ENCODE measurements at places on chromosomes 7 and 10.

DNA sequence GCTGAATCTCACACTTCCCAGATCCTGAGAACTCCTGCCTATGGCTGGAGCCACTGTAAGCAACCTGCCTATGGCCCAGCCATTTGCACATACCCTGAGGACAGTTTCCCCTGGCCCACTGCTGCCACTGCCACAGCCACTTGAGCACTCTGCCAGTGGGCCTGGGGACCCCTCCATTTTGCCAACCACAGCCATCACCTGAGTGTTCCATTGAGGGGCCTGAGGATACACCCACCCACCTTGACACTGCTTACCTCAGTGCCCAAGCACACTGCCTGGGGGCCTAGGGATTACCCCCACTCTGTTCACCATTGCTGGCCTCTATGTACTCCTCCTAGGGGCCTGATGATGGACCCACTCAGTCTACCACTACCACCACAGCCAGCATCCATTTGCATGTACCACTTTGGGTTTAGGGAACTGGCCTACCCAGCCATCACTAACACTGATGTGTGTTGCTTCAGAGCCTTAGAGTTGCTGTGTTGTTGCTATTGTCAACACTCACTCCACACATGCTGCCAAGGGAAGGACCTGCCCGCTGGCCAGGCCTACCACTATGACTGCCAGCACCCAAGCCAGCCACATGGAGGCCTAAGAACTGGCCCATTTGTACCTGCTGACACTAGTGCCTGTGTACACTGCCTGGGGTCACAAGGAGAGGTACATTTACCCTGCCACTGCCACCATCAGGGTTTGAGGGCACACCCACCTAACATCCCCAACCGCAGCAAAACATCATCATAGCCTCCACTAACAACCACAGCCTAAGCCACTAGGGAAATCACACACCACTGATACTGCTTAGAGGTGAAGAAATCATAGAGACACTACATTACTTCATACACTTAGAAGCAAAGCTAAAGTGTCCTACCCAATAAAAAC, 45.9 kb upstream of the ANTXRL start:
- DNase-seq: no peak

GRCh38 chr10:4931587-4931986, 31.6 kb upstream of the AKR1C1 start:
- no peak for DNase-seq

GRCh38 chr10:3902809-3903410, 117.9 kb upstream of the KLF6 start:
- DNase-seq: no peak

- no peak for DNase-seq
Measured at GRCh38 chr7:81007051-81007450, 88.2 kb upstream of the SEMA3C start.

DNA sequence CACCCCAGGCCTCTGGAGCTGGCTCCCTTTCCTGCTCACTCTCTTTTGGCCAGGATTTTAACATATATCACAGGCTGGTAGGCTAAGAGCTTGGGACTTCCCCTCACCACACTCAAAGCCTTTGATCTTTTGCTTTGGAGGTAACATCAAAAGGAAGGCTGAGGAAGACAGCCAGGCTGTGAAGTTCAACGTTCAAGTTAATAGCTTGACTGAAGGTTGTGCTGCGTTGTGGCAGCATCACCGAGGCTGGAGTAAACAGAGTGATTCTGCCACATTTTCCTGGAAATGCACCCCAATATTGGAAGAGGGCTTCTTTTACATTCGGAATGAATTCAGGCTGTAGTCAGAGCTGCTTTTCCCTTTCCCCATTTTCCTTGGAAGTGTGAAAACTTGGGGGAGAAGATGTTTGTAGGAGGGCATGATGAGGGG, 57.3 kb downstream of the TCF7L2 start:
- DNase-seq: no peak

DNA sequence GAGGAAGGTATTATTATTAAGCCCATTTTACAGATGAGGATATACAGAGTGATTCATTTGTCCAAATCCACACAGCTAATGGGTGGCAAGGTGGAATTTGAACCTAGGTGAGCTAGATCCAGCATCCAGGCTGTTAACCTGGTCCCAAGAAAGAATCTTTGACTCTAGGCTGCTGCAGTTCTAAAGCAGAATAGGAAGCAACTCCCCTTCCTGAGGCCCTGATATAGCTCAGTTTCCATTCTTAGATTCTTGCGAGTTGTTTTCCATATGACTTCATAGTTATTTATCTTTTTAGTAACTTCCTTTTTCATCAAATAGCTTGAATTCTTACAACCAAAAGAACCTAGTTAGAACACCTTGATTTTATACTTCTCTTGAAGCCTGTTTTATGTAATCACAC, 24.1 kb upstream of the ZC3HAV1L start:
- DNase-seq: no peak

- DNase-seq: peak; percentile 25
Measured at GRCh38 chr7:379456-380138, 89.6 kb downstream of the FOXL3 start.

GRCh38 chr10:51074238-51075028, at the start of gene PRKG1:
Gene PRKG1 (plus strand): TSS chr10:51074487.
- peak; percentile 72 for DNase-seq

DNA sequence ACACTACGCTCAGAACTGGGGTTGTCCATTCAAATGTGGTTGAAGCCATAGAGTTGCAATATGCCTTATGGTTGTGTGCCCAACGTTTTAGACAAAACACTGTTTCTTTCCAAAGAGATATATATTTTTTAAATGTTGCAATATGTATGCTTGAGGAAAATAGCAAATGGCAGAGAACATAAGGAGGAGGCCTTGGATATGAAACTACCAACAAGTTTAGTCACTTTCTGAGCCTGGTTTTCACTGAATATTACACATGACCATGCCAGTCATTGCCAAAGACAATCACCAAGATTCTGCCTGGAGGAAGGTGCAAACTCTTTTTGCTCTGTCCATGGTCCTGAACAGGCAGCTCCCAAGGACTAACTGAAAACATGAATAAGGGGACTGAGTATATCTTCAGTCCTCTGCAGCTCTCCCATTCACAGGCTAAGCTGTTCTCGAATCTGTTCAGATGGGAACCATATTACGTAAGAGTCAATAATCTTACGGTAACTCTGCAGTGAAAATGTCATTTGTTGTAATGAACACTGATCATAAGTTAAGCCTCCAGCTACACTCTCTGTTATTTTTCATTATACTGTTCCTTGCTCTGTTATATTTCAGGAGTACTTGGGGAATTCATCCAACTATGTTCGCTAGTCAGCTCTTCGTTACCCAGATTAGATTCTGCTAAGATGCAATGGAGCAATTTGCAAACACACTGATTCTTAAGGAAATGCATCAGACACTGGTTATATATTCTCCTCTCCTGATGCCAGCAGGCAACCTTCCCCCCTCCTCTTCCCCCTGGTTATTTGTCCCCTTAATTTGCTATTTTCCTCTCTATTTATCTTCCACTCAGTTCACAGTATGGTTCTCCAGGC, 90.7 kb upstream of the C1QL3 start:
- no peak for DNase-seq

- DNase-seq: no peak
Measured at GRCh38 chr7:22251281-22251680, 105.7 kb downstream of the RAPGEF5 start.

GRCh38 chr10:84548869-84549268, 220.5 kb downstream of the CCSER2 start:
- no peak for DNase-seq

- no peak for DNase-seq
Measured at GRCh38 chr10:787933-788651, 98.6 kb upstream of the DIP2C start.

- DNase-seq: no peak
Measured at GRCh38 chr10:24790599-24790998, 66.9 kb upstream of the ARHGAP21 start.

DNA sequence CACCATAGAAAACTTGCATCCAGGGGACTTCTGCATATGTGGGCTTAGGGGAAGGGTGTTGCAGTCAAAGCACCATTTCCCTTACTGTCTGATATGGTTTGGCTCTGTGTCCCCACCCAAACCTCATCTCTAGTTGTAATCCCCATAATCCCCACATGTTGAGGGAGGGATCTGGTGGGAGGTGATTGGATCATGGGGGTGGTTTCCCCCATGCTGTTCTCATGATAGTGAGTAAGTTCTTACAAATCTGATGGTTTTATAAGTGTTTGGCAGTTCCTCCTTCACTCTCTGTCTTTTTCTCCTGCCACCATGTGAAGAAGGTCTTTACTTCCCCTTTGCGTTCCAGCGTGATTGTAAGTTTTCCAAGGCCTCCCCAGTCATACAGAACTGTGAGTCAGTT, 177.4 kb downstream of the ADK start:
- no peak for DNase-seq

- DNase-seq: no peak
Measured at GRCh38 chr10:48511066-48511874, 93.6 kb downstream of the ARHGAP22 start.

GRCh38 chr7:12625836-12626235, 55.3 kb downstream of the SCIN start:
- DNase-seq: no peak

GRCh38 chr7:127393368-127394058, 1.0 kb upstream of the ZNF800 start:
- peak; percentile 66 for DNase-seq

DNA sequence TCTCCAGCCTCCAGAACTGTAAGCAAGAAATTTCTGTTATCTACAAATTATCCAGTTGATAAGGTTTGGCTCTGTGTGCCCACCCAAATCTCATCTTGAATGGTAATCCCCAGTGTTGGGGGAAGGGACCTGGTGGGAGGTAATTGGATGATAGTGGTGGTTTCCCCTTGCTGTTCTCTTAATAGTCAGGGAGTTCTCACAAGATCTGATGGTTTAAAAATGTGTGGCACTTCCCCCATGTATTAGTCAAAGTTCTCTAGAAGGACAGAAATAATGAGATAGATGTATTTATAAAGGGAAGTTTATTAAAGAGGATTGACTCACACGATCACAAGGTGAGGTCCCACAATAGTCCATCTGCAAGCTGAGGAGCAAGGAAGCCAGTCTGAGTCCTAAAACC, 56.2 kb upstream of the APBB1IP start:
- no peak for DNase-seq

- peak; percentile 84 for DNase-seq
Measured at GRCh38 chr7:45089341-45089891, 647 bp upstream of the NACAD start.

DNA sequence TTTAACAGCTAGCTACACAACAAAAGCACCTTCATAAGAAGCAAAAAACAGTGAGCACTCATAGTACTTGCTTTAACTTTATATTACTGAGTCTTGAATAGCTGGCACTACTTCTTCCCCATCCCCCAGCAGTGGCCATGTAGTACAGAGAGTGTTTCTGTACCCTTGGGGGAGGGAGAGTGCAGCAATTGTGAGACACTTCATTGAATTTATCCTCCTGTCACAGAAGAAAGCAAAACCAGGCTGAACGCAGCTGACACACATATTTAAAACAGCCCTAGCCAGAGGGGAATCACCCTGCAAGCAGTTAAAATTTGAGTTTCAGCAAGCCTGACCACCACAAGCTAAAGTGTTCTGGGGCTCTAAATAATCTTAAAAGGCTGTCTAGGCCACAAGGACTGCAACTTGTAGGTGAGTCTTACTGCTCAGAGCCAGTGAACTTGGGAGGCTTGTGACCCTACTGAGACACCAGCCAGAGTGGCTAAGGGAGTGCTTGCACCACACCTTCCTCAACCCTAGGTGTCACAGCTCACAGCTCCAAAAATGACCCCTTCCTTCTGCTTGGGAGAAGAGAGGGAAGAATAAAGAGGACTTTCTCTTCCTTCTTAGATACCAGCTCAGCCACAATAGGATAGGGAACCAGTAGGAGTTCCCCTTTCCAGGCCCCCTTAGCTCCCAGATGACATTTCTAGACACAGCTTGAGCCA, 97.7 kb upstream of the MEOX2 start:
- no peak for DNase-seq

DNA sequence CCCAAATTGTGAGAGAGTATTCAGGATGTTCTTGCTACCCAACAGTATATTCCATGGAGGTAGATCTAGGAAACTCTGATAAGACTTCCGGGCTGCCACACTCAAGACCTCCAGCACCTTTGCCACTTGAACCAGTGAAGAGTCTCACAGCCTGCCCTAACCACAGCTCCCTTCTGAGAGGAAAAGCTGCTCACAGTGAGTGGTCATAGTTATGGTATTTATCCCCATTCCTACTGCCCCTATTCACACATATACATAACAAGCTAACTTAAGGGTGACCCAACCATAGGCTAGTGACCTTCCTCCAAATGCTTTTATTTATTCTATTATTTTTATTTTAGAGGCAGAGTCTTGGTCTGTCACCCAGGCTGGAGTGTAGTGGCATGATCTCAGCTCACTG, 156.3 kb downstream of the PTEN start:
- no peak for DNase-seq

GRCh38 chr7:89887489-89887888, 266.8 kb upstream of the STEAP1 start:
- DNase-seq: no peak

DNA sequence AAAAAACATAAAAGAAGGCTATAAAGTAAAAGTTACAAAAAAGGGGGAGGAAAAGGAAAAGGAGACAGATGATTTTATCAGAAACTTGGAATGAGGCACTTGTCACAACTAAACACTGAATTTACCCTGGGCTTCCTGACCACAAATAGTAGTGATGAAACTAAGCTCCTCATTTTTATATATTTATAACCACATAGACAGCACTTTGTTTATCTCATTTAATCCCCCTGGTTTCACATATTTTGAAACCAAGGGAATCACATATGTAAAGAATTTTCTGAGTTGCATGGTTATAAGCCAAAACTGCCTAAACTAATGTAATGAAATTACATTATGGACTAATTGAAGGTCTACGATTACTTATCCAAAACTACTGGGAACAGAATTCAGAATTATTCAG, 39.6 kb upstream of the MET start:
- DNase-seq: no peak

DNA sequence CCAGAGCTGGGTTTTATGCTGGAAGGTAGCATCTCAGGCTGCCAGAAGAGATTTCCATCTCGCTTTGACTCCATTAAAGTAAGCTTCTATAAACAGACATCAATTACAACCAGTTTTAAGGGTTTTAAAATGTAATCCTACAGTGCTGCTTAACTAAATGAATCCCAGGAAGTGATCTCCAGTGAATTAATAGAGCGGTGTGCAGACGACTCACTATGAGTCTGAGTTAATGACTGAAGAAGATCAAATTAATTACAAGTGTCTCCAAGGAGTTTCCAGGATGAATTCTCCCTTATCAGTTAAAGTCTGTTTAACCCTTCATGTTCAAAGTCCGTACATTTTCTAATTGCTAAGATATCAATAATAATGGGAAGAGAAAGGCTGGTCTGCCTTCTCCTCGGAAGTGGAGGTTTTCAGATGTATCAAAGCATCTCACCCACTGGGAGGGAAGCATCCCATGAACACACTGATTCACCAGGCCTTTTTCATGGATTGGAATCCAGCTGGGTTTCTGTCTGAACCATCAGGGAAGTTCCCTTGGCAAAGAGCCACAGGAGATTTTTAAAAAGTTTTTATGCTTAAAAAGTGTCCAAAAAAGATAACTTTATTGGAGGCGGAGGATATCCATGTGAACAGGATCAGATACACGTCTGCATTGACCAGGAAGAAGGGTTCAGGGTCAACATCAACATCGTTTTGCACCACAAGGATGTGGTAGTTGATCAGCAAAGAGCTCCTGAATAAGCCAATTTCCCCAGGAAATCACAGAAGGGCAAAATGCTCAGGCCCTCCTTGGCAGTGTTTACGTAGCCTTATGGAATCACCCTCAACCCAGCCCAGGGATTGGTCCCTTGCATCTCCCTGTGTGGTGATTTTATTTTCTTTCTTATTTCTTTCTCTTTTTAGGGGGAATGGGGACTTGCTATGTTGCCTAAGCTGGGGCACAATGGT, 288.2 kb downstream of the POU6F2 start:
- no peak for DNase-seq

- DNase-seq: peak; percentile 7
Measured at GRCh38 chr10:110568055-110568735, 700 bp downstream of the SMC3 start.

Data from NCI-H524 (cell line).